Activated effector memory CD4-positive, alpha-beta T cell treated with Interleukin-2 at 50 U/mL for 16 hours (primary cell): ENCODE measurements at places on chromosomes 6 and 20.

DNA sequence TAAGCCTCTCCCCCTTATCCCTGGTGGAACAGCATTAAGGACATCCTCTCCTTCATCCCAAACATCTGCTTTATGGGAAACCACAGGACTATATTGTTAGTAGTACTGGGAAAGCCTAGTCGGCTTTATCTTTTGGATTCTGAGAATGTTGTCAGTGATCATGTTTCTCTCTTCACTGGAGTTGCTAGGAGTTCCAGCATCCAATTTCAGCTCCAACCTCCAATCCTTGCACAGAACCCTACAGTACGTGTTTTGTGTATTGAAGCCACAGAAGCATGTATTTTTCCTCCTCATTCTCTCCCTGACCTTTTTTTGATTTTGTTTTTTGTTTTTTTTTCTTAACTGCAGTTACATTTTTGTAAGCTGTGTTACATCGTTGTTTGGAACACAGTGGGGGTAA is 84.0 kb downstream of the PHACTR3 start:
- no peak for DNase-seq

DNA sequence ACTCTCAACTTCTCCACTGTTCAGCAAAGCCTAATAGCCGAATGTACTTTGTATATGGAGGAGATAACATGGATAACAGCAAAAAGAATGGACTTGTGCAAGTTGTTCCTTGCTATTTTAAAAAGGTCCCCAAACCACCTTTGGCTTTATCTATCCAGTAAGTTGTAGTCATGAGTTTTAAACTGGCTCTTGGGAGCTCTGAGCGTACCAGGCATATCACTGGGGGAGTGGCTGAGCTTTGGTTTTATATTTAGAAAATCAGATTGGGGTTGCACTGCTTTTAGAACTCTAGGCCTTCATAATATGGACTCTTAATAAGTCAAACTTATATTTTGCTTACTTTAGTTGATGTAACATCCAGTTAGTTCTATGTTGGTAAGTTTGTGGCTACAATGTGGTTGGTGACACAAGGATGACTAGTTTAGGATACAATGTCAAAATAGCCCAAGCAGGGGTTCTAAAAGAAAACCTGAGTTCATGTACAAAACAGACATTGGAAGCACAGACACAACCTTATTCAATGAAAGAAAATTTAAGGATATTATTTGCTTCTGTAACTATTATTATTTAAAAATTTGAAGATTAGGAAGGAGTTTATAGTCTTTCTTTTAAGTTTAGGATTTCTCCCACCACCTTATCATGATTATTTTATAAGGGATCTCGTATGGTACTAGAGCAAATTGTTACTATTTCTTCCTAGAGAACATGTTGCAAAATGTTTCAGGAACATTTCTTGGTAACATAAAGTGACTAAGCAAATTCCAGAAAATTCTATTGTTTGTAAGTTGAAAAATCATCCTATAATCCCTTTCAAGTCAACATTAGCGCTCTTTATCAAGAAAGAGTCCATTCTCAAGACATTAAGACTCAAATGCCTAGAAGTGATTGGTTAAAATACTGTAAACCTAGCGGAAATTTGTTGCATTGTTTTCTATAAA is 165.8 kb upstream of the SUPT3H start:
- no peak for DNase-seq

DNA sequence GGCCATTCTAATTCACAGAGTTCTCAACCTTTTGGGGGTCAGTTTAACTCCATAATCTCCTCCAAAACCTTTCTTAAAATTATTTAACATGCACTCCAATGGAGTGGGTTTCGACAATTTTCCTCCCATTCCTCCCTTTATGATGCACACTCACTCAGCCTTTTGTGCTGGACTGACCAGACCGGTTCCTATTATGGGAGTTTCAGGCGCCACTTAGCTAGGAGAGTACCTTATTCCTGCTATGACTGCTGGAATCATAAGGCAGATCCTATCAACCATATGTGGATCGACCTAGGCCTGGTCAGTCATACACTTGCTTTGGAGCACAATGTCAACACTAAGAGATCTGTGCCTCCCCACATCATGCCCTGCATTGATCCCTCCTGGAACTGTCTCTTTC is 63.9 kb upstream of the MOCS1 start:
- no peak for DNase-seq

GRCh38 chr6:20319520-20320357 is 81.9 kb upstream of the E2F3 start:
- peak; percentile 80 for DNase-seq

- DNase-seq: no peak
Observed at GRCh38 chr6:161031721-161032495, 40.3 kb downstream of the MAP3K4 start.

DNA sequence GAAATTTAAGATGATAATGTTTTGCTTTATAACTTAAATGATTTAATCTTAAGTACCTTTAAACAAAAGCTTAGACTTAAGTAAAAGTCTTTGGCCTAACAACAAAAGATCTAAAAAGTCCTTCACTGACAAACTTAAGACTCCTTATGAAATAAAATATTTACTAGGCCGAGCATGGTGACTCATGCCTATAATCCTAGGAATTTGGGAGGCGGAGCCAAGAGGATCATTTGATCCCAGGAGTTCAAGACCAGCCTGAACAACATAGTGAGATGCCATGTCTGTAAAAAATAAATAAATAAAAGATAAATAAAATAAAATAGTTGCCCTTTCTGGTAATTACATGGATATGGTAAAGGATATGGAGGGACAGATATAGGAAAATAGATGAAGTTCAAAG is 12.4 kb downstream of the KATNA1 start:
- DNase-seq: no peak

DNA sequence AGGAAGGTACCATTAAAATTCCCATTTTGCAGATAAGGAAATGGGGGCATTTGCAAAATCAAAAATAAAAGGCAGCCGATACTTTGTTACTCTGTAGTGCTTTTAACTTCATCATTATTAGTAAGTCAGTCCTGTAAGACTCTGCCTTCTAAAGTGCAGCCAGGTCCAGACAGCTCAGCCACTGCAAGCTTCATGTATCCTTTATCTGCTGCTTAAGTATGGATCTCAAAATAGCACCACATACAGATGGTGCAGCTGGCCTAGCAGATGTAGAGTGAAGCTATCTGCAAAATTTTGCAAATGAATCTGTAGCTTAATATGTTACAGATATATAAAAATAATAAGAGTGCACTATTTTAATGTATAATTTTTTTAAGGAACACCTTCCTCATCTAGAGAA is 53.4 kb downstream of the NUS1 start:
- DNase-seq: no peak

DNA sequence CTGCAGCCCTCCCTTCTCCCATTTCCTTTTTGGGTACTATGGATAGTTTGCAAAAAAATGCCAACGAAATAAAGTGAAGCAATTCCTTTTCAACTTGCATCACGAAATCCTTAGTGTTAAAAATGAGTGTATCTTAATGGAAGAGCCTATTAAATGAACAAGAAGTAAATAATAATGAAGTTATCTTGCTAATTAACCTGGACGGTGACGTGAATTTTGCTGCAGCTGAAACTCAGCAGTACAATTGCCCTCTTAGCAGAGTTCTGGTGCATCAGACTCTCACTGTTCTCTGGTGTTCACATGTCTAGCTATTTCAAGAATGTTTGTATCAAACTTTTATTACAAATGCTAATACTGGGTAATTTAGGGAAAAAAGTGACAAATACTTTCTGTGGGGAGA is 119.7 kb upstream of the HDAC2 start:
- no peak for DNase-seq

GRCh38 chr6:132969196-132969595 is 154.8 kb downstream of the RPS12 start:
- no peak for DNase-seq

DNA sequence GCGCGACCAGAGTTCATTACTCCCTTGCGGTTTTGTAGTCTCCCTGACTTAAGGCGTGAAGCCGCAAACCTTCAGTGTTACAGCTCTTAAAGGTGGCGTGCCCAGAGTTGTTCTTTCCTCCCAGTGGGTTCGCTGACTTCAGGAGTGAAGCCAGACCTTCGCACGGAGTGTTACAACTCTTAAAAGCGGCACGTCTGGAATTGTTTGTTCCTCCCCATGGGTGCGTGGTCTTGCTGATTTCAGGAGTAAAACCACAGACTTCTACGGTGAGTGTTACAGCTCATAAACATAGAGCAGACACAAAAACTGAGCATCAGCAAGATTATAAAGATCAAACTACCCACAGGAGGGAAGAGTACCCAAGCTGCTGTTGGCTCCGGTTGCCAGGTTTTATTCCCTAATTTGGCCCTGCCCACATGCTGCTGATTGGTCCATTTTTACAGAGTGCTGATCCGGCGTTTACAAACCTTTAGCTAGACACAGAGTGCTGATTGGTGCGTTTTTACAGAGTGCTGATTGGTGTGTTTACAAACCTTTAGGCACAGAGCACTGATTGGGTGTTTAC is 10.4 kb downstream of the TMEM14C start:
- no peak for DNase-seq

- DNase-seq: no peak
Observed at GRCh38 chr6:119065382-119065781, 13.1 kb downstream of the FAM184A start.

- no peak for DNase-seq
Observed at GRCh38 chr6:168133168-168133561, 54.2 kb upstream of the FRMD1 start.

- DNase-seq: no peak
Observed at GRCh38 chr20:6719369-6719721, 48.1 kb upstream of the BMP2 start.

DNA sequence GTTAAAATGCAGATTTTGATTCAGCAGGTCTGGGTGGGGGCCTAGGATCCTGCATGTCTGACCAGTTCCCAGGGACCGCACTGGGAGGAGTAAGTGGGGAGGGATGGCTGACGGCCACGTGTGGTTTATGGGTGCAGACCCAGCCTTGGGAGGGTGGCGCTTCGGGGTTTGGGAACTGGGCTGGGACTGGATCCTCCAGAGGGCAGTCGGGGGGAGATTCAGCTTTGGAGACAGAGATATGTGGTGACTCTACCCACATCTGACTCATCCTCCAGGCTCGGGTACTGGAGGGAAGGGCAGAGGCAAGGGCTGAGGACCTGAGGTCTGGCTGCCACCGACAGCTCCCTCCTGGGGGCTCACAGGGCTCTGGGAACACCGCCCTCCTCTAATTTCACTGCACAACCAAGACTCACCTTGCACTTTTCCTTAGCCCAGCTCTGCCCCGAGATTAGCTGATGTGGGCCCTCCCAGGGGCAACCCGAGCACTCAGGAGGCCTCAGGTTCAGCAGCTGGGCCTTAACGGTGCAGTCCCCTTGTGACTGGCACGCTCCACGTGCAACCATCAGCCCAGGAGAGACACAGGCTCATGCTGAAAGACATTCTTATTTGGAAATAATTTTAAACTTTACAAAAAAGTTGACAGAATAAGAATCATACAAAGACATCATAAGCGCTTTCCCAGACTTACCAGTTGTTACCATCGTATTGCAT is 172.8 kb upstream of the PMEPA1 start:
- no peak for DNase-seq

- no peak for DNase-seq
Observed at GRCh38 chr6:72322771-72323170, 299.1 kb upstream of the KCNQ5 start.

DNA sequence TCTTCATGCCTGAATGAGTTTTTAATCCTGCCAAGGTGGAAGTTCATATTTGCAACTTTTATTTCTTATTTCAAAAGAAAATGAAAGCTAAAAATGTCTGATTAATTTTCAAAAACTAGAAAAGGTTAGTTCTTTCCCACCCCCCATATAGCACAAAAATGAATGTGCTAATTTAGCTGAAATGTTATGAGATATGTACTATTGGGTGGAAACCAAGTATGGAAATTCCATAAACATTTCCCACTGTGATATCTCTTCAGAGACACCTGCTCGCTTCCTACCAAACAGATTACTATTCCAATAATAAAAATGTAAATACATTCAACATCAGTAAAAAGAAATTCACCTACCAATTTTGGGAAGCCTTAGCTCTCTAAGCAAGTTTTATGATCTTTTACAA is 678.6 kb upstream of the ID4 start:
- DNase-seq: no peak

GRCh38 chr6:26640806-26641205 is 18.7 kb downstream of the ZNF322 start:
- no peak for DNase-seq

DNA sequence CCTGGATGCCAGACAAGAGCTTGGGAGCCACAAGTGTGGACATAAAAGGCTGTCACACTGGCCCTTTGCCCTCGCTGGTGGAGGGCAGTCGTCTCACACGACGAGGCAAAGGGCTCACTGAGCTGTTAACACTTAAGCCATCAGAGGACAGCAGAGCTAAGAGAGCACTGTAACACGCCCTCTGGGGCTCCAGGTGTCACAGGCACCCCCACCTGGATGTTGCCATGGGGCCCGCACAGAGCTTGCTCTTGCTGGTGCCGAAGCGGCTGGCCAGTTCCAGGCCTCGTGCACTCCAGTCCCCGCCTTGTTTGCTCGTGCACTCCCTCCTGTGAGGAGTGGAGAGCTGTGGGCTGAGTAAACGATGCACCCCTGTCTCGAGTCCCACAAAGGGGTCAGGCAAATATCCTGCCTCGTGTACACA is 37.4 kb downstream of the SLC35D3 start:
- no peak for DNase-seq

DNA sequence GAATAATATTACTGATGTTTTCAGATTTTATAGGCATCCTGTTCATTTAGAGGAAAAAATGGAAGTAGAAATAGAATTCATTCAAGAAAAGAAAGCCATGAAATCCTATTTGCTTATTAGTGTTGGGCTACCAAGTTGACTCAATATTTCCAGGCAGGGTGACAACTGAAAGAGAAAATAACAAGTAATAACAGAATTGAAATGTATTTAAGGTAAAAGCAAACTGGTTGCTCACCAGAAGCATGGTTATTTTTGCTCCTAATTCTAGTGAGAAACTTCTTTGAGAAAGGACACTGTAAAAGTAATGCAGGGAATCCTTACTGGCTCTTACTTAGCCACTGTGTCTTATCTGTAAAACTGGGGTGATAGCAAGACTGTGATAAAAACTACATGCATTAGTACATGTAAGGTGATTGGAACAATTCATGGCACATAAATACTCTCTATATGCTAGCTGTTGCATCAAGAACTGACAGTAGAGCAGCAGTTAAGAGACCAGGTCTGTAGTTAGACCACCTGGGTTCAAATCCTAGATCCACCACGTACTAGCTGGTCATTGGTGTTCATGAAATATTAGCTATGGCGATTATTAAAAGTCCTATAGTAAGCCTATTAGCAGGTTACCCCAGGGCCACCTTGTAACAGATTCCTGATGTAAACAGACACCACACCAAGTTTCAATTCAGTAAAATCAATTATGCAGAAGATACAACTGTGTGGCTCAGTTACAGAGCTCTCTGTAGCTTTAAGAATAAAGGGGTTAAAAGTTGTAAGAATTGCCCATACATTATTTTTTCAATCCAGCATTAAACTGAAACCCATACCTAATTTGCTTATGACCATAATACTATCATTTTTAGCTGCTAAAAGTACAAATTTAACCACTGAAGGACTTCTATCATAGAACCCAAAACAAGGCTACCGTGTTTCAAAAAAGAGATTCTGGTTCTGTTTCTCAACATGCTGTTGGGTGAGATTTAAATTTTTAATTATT is 159.2 kb upstream of the COL21A1 start:
- DNase-seq: no peak

GRCh38 chr6:118101831-118102345 is 194.8 kb downstream of the SLC35F1 start:
- no peak for DNase-seq

GRCh38 chr6:47353871-47354270 is 44.2 kb upstream of the TNFRSF21 start:
- DNase-seq: no peak
